ENCODE measurements at places on chromosomes 2 and 18.

DNA sequence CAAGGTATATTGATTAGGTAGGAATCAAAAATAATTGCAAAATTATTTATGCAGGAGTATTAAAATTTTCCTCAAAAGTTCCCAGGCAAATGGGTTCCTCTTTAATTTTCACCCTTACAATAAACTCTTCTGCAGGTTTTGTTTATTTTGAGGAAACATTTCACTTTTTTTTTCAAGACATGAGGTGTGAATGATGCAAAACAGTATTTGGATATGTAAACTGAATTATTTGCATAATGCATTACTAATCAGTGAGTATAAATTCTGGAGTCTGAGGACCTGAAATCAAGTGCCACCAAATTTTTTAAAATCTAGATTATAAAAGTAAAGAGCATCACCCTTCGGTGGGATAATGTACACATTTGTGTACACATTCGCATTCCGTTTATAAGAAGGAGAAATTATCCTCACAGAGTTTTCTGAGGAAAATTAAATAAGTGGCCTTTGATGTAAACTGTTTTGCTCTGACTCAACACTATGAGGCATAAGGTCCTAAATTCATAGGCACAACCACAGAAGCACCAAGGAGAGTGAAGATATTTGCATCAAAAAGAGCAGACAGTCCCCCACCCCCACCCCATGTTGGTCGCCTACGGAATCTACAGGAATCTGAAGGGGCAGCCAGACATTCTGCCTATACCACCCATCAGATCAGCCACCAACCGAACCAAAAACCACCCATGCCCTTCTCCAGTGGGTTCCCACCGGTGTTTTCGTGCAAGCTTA, 33.1 kb downstream of the BCL11A start:
- DNase-seq, result no peak

- DNase-seq, result no peak
Observed at GRCh38 chr2:105325389-105325963, 4.1 kb downstream of the TGFBRAP1 start.

- DNase-seq, result no peak
Observed at GRCh38 chr2:8598295-8599165, 83.3 kb upstream of the ID2 start.

DNA sequence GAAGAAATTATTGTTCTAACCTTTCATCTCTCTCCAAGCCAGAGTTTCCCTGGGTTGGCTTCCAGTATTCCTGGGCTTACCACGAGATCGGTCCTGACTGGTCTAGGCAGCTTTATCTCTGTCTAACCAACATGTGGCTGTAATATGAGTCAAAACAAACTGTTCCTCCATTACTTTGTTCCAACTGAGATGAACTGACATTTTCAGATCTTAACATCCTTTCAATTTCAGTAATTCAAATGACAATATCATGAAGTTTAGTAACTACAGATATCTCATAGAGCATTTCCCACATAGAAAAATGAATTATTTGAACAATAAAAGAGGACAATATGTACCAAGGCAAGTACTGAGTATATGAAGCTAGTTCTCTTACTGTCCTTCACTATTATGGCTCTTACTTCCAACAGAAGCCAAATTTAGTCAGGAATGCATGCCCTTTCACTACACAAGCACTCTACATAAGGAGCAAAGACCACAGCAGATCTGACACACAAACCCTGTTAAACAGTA, 15.5 kb downstream of the SLC25A12 start:
- no peak for DNase-seq

- DNase-seq, result no peak
Observed at GRCh38 chr2:67036444-67036843, 360.7 kb upstream of the ETAA1 start.

DNA sequence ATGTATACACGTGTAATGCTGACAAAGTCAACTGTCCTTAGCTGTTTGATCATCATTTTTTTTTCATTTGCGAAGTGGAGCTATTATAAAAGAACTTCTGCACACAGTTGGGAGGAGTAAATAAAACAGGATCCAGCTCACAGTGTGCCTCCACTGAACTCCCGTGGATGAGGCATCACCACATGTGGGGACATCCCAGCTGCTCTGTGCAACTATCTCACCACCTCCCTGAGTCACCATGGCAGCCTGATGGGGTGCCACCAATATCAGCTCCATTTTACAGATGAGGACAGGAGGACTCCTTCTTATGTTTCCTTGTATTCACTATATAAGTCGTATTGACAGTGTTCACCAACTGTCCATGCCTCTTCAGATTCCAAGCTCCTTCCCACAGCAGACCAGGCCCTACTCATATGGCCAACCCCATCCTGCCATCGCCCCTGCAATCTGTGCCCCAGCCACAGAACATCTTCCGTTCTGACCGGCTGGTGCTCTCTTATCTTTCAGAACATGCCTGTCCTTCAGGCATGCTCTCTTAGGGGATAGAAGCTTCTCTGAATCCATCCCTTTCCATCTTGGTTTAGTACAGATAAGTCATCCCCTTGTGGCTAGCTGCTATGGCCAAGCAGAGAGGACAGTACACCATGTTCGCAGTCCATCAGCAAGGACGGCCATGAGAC, 288.1 kb downstream of the RNF144A start:
- no peak for DNase-seq

- no peak for DNase-seq
Observed at GRCh38 chr18:55748227-55748738, 160.3 kb upstream of the TCF4 start.

All from activated effector memory CD4-positive, alpha-beta T cell treated with Interleukin-2 at 50 U/mL for 16 hours (primary cell).